Stimulated activated CD8-positive, alpha-beta memory T cell treated with anti-CD3 and anti-CD28 coated beads, Interleukin-12 subunit alpha, Interleukin-12 subunit beta, amount 100 ng/mL, for 4 hours (primary cell): ENCODE measurements at places on chromosomes 3 and 15.

- no peak for DNase-seq
Measured at GRCh38 chr15:79811406-79812405, 85.1 kb downstream of the MTHFS start.

DNA sequence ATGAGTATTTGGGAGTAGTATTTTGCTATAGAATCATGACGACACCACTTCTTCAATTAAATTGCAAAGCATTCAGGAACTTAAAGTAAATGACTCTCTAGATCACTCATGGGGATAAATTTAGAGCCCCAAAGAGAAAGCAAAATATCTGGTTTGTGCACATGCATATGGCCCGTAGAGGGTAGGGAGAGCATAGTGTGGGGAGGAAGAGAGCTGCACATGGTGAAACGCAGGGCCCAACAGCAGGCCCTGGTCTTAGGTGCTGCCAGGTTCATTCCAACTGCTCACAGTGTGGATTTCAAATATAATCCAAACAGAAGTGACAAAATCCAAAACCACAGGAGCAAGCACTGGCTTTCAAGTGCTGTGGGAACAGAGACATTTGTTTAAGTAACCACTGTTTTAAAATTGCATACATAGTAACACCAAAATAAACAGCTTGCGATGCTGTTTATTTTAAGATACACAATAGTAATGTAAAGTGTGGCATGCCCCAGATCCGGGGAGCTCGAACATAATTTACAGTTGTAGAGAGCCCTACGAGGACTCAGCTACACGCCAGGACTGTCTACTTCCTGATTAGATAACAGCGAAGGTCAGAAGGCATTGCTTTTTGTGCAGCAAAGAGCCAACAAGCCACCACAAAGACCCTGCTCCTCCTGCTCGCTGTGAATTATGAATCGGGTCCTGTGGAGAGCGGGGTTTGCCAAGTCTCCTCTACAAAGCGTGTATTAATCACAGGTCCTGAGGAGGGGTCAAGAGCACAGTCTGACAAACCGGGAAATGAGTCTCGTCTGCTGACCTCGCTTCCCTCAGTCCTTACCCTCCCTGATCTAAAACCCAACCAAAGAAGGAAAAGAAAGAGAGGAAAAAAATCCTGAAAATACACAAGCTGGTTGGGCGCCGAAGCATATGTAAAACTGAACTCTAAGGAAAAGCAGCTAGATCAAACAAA lies 80.6 kb downstream of the MEIS2 start:
- no peak for DNase-seq

DNA sequence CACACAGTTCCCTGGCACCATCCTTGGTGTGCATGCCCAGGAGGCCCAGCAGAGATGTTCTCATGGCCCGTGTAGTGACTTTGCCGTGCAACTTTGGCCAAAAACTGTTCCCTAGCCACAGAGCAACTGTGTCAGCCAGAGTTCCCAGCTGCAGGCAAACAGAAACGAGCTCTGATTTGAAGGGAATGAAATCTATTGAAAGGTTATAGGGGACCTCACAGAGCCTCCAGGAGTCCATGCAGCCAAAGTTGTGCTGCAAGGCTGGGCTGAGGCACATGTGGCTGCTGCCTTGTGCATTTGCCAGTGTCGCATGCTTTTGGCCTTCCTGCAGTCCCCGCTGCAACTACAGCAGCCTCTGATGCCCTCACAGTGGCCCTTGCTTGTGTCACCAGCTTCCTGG lies 70.5 kb downstream of the PLXNA1 start:
- DNase-seq, result no peak

DNA sequence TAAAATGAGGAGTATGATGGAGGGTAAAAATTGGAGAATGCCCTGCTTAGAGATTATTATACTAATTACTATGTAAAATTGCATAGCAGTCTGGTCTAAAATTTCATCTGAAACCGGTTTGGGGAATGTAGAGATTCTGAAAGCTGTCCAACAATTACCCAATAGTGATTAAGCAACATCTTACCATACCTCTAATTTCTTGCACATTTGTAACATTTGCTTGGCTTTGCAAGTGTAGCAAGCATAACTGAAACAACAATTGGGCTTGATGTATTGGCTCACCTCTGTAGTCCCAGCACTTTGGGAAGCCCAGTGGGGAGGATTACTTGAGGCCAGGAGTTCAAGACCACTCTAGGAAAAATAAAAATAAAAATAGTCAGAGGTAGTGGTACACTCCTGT lies 17.4 kb downstream of the AADACL2 start:
- DNase-seq, result no peak
